ENCODE measurements at places on chromosomes 11 and 22.
A peak's percentile ranks its signal among the peaks of the same experiment; 100 is the strongest.

- no peak for DNase-seq
Measured at GRCh38 chr11:16169956-16170847, 186.1 kb downstream of the SOX6 start.

GRCh38 chr11:66919923-66920322 lies 38.3 kb downstream of the PC start:
- no peak for DNase-seq

GRCh38 chr11:10875430-10876021 lies 17.7 kb upstream of the ZBED5 start:
- DNase-seq = no peak

GRCh38 chr11:11029027-11029426 lies 171.2 kb upstream of the ZBED5 start:
- no peak for DNase-seq

GRCh38 chr11:20002312-20003216 lies 157.7 kb downstream of the DBX1 start:
- no peak for DNase-seq

GRCh38 chr11:42647993-42648392 lies 663.8 kb upstream of the API5 start:
- DNase-seq = no peak

DNA sequence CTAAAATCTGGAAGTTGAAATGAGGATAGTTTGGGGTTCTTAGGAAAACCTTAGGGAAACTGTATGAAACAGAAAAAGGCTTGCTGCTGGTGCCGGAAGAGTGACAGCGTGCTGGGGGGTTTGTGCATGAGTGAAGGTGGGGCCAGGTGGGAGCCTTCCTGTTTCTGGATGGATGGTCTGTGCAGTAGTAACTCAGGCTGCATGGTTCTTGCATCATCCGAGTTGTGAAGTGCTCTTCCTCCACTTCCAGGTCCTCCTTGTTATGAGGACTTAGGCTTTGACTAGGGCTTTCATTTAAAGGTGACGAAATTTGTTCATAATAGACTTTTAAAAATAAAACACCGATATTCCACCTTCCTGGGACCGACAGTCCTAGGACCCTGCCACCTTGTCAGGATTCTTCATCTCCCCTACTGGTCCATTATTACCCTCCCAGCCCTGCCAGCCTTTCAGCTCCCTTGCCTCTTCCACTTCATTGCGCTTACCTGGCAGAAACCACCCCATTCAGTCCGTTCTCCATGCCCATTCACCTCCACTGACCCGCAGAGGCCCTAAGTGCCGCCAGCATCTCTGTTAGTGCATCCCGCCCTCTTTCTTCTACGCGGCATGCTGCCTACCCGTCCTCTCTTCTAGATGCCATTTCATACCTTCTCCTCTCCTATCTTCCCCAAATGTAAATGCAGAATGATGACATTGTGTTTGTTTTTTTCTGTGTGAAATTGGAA lies 47.3 kb downstream of the PPFIA1 start:
- no peak for DNase-seq

- peak; percentile 74 for DNase-seq
Measured at GRCh38 chr11:19890308-19890707, 177.7 kb downstream of the NAV2 start.

DNA sequence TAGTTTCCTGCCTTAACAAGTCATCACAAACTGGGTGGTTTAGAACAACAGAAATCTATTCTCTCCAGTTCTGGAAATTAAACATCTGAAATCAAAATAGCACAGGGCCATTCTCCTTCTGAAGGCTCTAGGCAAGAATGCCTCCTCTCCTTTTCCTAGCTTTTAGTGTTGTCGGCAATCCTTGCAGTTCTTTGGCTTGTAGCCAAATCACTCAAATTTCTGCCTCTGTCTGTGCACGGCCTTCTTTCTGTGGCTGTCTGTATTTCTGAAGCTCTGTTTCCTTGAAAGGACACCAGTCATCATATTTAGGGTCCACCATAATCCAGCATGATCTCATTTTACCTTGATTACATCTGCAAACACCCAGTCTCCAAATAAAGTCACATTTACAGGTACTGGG lies 795.5 kb downstream of the METTL15 start:
- no peak for DNase-seq

DNA sequence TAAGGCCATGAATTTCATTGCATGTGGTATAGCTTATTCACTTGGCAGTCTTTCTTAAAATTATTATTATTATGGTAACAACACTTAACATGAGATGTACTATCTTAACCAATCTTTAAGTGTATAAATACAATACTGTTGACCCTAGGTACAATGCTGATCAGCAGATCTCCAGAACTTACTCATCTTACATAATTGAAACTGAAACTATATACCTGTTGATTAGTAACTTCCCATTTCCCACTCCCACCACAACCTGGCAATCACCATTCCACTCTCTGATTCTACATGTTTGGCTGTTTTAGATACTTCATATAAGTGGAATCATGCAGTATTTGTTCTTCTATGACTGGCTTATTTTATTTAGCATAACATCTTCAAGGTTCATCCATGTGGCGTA lies 150.2 kb upstream of the POU2AF2 start:
- no peak for DNase-seq

DNA sequence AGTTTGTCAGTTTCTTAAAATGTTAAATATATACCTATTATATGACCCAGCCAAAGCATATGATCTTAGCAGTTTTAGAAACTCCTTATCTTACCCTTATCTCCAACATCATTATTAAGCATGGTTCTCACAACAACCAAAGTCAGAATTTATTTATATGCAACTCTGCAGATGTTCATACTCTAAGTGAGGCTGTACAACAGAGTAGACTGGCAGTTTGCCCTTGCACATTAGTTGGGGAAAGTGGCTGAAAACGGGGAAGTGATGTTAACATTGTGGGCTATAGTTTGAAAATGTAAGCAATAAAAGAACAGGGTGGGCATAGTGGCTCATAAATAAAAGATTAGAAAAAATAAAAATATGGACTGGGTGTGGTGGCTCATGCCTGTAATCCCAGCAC lies 49.7 kb downstream of the ATG16L2 start:
- DNase-seq = no peak

DNA sequence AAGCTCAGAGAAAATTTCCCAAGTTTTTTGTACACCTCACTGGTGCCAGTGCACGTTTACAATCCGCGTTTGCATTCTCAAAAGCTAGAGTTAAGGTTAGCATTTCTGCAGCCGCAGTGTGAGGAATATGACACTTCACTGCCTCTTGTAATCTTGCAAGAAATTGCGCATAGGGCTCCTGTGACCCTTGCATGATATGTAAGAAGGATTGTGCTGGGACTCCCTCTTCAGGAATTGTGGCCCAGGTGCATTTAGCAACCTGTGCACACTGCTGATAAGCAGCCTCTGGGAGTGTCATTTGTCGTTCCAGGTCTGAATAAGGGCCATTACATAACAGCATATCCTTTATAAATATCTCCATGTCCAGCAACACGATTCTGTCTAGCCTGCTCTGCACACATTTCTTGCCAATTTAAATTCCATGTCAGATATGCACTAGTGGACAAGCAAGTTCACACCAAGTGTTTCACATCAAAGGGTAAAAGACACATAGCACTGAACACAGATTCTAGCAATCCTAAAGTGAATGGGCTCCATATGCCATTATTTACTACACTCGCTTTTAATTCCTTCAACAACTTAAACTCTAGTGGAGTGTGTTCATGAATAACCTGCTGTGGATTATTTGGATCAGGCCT lies 69.2 kb upstream of the INCENP start:
- peak; percentile 8 for DNase-seq

DNA sequence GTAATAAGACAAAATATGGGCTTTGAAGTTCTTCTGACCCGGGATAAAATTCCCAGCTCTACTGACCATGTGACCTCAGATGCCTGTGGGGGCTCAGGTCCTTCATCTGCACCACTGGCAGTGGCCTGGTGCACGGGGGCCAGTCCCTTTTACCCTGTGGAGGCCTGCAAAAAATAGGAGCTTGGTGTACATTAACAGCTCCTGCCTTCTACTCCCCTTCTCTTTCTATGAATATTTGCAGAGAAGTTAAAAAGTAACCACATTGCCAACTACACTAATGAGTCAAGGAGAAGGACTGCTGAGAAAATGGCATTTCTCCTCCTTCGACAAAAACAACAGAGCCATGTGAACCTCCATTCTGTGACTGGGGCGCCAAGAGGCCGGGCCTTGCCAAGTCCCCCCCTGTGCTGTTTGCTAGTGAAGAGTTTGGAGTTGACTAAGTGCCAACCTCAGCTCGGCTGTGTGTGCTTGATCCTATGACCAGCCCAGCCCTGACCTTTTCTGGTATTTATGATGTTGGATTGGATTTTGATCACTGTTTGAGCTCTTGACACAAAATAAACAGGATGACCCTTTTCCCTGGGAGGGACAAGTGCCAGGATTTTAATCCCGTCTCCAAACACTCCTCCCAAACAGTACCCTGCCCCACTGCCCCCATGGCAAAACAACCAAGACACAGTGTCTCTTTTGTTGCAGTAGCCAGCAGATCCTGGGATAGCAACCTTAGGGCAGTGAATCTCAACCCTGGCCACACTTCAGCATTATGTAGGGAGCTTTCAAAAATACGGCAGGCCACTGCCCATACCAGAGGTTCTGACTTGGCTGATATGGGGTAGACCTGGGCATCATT lies 380.1 kb downstream of the LARGE1 start:
- DNase-seq = no peak

- no peak for DNase-seq
Measured at GRCh38 chr11:829176-829846, 1.6 kb downstream of the CRACR2B start.

- DNase-seq = no peak
Measured at GRCh38 chr11:102468616-102469195, 16.1 kb upstream of the TMEM123 start.

DNA sequence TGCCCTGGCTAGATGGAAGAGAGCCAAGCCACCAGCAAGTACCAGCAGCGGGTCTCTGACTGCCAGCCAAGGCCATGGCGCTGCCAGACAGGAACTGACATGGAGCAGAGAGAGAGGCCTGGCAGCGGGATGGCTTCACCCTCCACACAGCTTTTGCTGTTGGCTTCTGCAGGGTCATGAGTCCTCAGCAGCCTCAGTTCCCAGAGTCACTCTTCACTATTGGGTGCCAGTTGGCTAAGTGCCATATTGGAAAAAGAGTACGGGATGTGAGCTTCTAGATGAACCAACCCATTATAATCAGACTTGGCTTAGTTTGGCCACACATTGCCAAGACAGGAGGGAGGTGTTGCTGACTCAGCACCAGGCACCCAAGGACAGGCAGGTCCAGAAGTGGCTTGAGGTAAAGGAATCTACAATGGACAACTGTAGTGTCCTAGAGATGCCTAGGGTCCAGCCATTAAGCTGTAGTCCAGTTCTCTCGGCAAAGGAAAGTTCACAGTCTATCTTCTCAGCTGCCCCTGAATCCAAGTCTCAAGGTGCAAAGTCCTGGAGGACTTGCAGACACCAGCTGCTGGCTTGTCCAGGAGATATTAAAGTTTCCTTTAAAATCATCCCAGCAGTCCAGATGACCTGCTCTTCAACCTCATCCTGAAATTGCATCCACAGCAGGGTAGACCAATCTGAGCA lies 40.7 kb upstream of the POU2AF1 start:
- no peak for DNase-seq

DNA sequence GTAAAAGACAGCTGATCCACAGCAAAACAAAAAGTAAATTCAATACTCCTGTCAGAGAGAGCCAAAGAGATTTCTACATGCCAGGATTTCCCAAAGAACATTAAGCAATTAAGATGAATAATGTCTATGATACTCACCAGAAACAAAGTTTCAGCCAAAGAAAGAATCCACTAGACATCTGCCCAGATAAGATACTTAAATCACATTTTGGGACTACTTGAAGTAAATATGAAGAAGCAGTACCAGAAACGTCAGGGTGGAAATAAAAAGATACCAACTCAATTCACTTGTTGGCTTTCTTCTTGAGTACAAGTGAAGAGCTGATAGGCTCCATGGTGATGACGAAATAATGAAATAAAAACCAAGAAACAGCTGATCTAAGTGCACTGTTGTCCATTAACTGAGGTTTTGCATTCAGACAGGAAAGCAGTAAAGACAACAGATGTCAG lies 31.6 kb upstream of the ARHGAP32 start:
- peak; percentile 60 for DNase-seq

DNA sequence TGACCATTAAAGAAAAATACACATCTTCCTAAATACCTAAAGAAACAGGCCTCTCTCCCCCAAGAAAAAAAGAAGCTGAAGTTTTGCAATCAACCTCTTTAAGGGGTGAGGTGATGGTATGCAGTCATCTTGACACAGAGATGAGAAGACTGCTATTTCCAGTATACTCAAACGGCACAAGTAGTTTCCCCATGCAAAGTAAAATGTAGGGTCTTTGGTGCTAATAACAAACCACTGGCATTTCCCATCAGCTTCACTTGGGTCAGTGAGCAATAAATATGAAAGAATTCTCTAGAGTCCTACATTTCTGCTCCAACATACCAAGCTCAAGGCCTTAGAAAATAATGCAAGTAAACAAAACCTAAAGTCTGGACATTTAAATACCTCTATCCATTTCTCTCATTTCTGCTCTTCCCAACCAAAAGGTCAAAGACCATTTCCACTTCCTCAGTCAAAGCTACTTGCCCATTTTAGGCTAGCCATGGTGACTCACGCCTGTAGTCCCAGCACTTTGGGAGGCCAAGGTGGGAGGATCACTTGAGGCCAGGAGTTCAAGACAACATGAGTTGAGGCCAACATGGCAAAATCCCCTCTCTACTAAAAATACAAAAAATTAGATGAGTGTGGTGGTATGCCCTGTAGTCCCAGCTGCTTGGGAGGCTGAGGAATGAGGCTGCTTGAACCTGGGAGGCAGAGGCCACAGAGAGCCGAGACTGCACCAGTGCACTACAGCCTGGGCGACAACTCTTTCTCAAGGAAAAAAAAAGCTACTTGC lies 39.5 kb upstream of the CHRNA10 start:
- DNase-seq = no peak
